ENCODE measurements at places on chromosomes 4 and X. TPM values are rescaled to one million over a fixed set of nuclear protein-coding genes. Genes with fewer than 3 reads are reported as not detected.

- no peaks in the 10 kb centered on the region for H3K4me1 ChIP-seq
- H3K4me3 ChIP-seq, result no peak overlapping the region
- no peaks in the 10 kb centered on the region for H3K36me3 ChIP-seq
- no peak for DNase-seq
- H3K27me3 ChIP-seq, result no peaks in the 10 kb centered on the region
- no peak overlapping the region for H3K27ac ChIP-seq
Measured at GRCh38 chr4:171265190-171265818, 547.9 kb upstream of the GALNTL6 start.

DNA sequence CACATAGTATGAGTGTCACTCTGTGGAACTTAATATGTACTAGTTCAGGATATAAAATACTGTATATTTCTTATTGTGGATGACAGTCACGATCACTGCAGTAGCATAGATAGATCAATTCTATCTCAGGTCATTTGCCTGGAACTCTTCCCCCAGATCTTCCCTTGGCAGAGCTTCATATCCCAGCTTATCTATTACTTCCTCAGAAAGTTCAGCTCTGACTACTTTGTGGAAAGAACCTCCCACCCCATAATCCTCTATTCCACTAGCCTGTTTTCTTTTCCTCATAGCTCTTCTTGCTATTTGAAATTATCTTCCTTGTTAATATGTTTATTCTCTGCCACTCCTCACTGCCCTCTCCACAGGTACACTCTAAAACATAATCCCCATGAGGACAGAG lies 10.9 kb downstream of the FAM241A start:
- no peak for DNase-seq
- no peaks in the 10 kb centered on the region for H3K4me1 ChIP-seq
- H3K27me3 ChIP-seq, result no peaks in the 10 kb centered on the region

DNA sequence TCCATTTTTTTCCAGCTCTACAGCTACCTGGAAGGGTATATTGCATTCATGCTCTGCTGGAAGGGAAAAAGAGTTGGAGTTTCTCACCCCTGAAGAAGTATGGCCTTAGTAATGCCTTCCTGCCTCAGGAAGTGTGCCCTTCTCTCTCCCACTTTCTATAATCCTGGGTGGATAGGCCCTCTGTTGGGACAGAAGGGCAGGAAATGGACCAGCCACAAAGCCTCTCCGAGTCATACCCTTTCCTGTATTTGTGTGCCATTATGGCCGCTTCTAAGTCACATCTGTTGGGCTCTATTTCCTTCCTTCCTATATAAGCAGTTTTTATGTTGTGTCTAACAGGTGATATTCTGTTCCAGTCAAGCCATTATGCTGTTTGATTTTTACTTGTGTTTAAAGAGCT lies 74.8 kb upstream of the SMARCA5 start:
- no peak for DNase-seq
- H3K4me3 ChIP-seq, result no peak overlapping the region
- no peak overlapping the region for H3K27ac ChIP-seq
- no peaks in the 10 kb centered on the region for H3K4me1 ChIP-seq
- no peaks in the 10 kb centered on the region for H3K27me3 ChIP-seq
- H3K36me3 ChIP-seq, result peaks cover 5% of the 10 kb centered on the region

The MAGEA12 gene
- not detected for polyA plus RNA-seq

The PLP1 gene
- 0.17 TPM for polyA plus RNA-seq

DNA sequence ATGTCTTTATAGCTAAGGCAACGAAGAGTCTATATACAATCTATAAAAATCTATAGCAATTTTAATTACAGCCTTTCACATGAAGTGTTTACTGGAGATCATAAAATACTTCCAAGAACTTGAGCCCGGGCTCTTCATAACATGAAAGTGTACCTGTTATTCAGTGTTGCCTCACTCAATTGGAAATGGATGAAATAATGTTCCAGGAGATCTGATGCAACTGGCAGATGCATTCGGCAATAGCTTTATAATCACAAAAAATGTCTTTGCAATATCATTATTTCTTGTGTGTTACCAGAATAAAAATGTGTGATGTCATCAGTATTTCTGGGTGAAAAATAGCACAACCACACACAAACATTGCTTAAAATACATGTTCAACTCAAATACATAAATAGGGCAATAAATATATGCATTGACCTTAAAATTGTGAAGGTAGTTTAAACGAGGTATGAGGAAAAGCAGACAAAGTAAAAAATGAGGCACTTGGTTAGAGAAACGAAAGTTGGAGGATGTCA lies 1266.8 kb upstream of the PCDH7 start:
- no peak overlapping the region for H3K27ac ChIP-seq
- no peak overlapping the region for H3K4me3 ChIP-seq
- no peaks in the 10 kb centered on the region for H3K36me3 ChIP-seq
- DNase-seq, result peak; percentile 52

GRCh38 chr4:121326597-121326996 lies 54.2 kb downstream of the QRFPR start:
- H3K4me3 ChIP-seq, result no peak overlapping the region
- no peaks in the 10 kb centered on the region for H3K4me1 ChIP-seq
- H3K36me3 ChIP-seq, result no peaks in the 10 kb centered on the region
- H3K27me3 ChIP-seq, result no peaks in the 10 kb centered on the region
- DNase-seq, result no peak

DNA sequence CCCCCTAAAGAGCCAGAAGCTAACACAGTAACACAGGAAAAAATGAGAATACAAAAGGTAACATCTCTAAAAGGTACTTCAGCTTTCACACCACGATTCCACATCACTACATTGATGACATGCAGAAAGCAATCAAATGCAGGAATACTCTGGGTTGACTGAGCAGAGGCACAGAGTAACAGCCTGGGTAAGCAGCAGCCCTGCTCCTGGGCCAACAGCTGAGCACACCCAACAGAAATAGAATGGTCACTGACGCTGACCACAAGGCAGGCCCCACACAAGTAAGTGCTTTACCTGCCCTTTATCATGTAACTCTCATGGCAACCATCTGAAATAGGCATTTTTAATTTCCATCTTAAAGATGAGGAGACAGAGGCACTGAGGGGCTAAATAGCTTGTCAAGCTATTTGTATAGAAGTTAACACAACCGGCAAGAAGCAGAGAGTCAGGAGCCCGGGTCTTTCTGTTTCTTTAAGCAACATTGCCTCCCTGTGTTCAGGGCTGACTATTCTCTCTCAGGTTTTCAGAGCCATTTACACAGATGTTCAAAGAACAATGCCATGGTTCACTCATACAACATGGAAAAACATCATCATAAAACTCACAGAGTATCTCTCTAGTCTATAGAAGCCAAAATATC lies 168.9 kb downstream of the ZNF674 start:
- no peak overlapping the region for H3K4me3 ChIP-seq
- no peaks in the 10 kb centered on the region for H3K36me3 ChIP-seq
- H3K27me3 ChIP-seq, result no peaks in the 10 kb centered on the region
- H3K4me1 ChIP-seq, result no peaks in the 10 kb centered on the region

The ZAR1 gene
- not detected for polyA plus RNA-seq

DNA sequence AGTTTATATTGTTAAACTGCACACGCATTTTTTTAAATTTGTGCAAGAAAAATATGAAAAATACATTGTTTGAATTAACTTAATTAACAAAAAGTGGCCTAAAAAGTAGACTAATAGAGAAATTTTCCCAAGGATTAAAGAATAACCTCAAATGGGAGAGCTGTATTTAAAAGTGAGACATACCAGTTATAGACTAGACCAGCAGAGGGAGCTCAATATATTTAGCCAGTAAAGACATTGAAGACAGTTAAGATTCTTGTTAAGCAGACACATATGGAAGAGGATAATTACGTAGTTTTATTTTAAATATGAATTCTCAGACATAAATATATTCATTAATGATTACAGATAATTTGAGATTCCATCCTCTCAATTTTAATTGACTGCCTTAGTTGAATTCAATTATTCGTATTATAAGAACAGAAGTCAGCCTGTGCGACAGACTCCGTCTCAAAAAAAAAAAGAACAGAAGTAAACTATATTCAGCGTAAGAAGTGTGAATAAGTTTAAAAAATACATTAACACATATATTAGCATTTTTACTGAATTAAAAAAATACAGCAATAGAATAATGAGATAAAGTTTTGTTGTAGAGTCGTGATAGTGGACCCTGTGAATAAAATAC lies 64.8 kb downstream of the GLRA3 start:
- no peaks in the 10 kb centered on the region for H3K36me3 ChIP-seq
- peak; percentile 36 for DNase-seq
- no peak overlapping the region for H3K27ac ChIP-seq
- no peaks in the 10 kb centered on the region for H3K27me3 ChIP-seq
- H3K4me1 ChIP-seq, result no peaks in the 10 kb centered on the region

GRCh38 chr4:121358473-121358872 lies 22.3 kb downstream of the QRFPR start:
- DNase-seq, result peak; percentile 48
- H3K4me3 ChIP-seq, result no peak overlapping the region
- no peaks in the 10 kb centered on the region for H3K36me3 ChIP-seq

The CSAG3 gene
- not detected for polyA plus RNA-seq

DNA sequence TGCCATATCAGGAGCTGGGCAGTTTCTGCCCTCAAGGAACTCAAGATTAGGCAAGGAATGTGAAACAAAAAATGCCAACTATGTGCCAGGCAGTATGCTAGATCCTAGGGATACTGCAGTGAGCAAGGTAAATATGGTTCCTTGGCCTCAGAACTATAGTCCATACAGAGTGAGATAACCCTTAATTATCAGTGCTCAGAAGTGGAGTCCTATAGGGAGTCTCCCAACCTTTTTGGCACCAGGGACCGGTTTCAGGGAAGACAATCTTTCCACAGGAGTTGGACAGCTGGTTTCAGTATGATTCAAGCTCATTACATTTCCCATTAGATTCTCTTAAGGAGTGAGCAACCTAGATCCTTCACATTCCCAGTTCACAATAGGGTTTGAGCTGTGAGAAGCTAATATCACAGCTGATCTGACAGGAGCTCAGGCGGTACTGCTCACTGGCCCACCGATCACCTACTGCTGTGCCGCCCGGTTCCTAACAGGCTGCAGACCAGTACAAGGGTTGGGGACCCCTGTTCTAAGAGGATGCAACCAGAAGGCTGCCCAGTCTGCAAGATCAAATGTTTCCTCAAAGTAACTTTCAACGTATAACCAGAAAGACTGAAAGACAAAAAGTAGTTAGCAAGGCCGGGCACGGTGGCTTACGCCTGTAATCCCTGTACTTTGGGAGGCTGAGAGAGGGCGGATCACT lies 1.7 kb upstream of the SRP72 start:
- H3K36me3 ChIP-seq, result no peaks in the 10 kb centered on the region
- H3K27ac ChIP-seq, result peak overlapping the region; percentile 93
- peaks cover 2% of the 10 kb centered on the region for H3K4me1 ChIP-seq

GRCh38 chrX:46554942-46555341 lies 9.7 kb upstream of the ZNF674 start:
- no peak overlapping the region for H3K4me3 ChIP-seq
- H3K27ac ChIP-seq, result no peak overlapping the region
- no peaks in the 10 kb centered on the region for H3K36me3 ChIP-seq
- no peaks in the 10 kb centered on the region for H3K27me3 ChIP-seq

GRCh38 chrX:80576806-80577533 lies 156.7 kb downstream of the TENT5D start:
- no peak for DNase-seq
- H3K36me3 ChIP-seq, result no peaks in the 10 kb centered on the region
- H3K27ac ChIP-seq, result no peak overlapping the region
- H3K4me1 ChIP-seq, result no peaks in the 10 kb centered on the region

The DUSP21 gene
- not detected for polyA plus RNA-seq

DNA sequence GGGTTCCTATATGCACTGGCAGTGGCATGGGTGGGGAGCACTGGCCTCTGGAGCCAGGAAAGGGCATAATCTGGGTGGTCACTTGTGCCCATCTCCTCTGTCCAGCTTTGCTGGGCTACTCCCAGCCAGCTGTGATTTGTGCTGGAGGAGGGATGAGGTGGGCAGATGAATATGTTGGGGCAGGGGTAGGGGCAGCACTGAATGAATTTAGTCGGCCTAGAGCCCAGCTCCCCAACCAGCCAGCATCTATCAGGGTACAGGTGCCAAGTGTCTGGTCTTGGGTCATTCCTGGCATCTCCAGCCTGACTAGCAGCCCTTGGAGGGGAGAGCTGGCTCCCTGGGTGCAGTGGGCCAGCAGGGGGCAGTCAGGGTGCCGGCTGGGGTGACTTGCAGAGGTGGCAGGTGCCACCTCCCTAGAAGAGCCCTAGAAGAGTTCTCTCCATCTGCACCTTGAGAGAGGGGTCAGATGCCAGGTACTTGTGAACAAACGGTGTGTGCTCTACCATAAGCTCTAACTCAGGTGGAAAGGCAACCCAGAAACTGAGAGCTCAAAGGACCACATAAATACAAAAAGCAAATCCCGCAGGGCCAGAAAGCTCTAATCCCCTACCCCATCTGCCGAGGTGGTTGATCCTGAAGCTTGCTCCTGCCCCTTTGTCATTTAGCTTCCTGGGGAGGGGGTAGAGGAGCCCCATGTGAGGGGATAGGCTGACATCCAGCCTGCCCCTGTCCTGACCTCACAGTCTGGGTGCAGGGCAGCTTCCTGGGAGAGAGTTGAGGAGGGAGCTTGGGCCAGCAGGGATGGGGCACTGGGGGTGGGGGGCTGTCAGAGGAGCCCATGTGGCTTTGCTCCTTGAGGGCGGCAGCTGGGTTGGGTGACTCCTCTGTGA lies 2.2 kb downstream of the SORCS2 start:
- no peak for DNase-seq
- H3K27ac ChIP-seq, result no peak overlapping the region
- peaks cover 38% of the 10 kb centered on the region for H3K27me3 ChIP-seq
- H3K36me3 ChIP-seq, result no peaks in the 10 kb centered on the region

The TEX11 gene
- polyA plus RNA-seq, result not detected

DNA sequence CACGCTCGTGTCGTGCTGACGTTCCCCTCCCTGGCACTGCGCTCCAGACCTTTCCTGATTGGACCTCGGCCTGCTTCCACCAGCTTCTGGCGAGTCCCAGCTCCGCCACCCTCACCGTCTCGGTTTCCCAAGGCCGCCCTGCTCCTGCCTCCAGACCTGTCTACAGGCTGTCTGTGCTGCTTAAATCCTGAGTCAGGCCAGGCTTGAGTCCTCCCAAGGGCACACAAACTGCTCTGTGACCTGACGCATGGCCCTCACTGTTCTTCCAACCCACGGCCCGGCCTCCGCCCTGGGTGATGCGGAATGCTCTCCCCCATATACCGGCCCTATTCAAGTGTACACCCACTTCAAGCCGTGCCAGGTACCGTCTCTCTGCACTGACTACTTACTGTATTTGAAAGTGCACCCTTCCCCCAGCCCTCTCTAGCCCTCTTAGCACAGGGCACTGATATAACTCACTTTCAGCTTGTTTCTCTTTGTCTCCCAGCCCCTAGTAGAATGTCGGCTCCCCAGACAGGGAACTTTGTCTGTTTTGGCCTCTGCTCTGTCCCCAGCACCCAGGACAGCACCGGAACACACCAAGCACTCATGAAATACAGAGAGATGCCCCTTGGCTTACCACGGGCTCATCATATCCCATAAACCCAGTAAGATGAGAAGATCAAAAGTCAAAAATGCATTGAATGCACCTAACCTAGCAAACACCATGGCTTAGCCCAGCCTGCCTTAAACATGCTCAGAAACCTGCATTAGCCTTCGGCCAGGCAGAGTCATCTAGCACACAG lies 63.1 kb upstream of the AFAP1 start:
- no peaks in the 10 kb centered on the region for H3K27me3 ChIP-seq
- no peak overlapping the region for H3K27ac ChIP-seq
- no peak for DNase-seq
- no peaks in the 10 kb centered on the region for H3K36me3 ChIP-seq

The MAGED4 gene
- polyA plus RNA-seq, result 33.4 TPM

The NPY2R gene
- polyA plus RNA-seq, result not detected

Data from fibroblast of lung (primary cell).